ENCODE measurements at places on chromosomes 5 and 9.

DNA sequence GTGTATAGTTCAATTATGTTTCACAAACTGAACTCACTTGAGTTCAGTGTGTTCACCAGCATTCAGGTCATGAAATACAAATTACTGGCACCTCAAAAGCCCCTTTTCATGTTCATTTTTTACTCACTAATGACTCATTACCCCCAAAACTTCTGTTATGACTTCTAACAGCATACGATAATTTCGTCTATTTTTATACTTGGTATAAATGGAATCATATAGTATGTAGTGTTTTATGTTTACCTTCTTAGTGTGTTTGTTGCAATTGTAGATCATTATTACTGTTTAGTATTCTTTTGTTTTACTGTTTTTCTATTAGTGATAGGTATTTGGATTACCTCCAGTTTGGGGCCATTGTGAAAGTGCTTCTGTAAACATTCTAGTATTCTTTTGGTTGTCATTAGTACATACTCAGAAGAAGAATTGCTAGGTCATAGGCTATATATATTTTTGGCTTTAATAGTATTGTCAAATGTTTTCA lies 33.4 kb downstream of the DDX4 start:
- no peak for DNase-seq

- DNase-seq = no peak
Observed at GRCh38 chr5:109971968-109972367, 282.2 kb downstream of the MAN2A1 start.

- DNase-seq = no peak
Observed at GRCh38 chr5:16854351-16854750, 81.7 kb downstream of the MYO10 start.

GRCh38 chr9:129493002-129493705 lies 127.7 kb downstream of the C9orf50 start:
- DNase-seq = no peak

DNA sequence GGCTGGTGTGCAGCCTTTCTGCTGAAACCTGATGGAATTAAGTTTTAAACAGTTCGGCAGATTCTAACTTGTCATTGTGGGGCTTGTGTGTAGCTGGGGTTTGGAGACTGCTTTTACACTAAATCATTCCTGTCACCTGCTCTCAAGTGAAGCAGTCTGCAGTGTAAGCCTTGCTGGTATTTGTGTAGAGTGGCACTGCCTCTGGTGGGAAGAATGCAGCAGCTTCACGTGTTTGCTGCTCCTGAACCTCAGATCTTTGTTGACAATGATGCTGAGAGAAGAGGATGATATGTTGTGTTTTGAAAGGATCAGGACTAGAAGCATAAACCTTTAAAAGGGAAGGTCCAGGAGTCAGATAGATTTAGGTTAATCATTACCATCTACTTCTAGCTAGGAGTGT lies 88.1 kb downstream of the KDM4C start:
- DNase-seq = no peak

GRCh38 chr5:124641154-124641792 lies 105.2 kb downstream of the ZNF608 start:
- no peak for DNase-seq
